NCI-H1930 (cell line): ENCODE measurements at places on chromosomes 16 and 17.

DNA sequence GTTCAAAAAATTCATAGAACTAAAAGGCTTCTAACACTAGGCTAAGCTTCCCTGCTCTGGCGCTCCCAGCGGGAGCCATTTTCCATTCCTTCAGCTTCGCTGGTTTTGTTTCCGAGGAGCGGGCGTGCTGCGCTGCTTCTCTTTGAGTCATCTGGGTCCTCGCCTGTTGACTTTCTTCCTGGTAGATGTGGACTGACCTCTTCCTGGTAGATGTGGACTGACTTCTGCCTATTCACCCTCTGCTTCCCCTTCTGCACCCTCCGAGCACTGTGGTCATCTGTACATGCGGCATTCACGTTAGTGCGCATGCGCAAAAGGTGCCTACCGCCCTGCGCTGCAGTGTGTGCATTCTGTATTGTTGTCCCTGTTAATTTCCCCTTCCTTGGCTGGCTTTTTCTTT, 40.8 kb upstream of the SEC14L1 start:
- no peak for DNase-seq

DNA sequence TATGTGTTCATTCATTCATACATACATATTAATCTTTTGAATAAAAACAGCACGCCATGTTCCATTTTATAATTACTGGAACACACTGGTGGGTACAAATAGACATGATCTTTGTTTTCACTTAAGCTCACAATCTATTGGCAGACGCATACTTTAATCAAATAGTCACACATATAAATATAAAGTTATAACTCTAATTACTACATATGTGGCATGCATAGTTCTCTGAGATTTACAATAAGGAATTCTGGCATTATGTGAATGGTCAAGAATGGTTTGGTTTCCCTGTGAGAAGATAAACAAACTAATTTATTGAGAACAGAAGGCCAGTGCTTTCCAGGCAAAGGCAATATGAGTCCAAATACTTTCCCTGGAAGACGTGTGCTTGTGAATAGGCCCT, 576.2 kb downstream of the CDH8 start:
- DNase-seq = no peak

- no peak for DNase-seq
Measured at GRCh38 chr16:53219795-53220454, 165.1 kb downstream of the CHD9 start.

GRCh38 chr17:72775237-72775636, 317.3 kb downstream of the SLC39A11 start:
- DNase-seq = no peak

DNA sequence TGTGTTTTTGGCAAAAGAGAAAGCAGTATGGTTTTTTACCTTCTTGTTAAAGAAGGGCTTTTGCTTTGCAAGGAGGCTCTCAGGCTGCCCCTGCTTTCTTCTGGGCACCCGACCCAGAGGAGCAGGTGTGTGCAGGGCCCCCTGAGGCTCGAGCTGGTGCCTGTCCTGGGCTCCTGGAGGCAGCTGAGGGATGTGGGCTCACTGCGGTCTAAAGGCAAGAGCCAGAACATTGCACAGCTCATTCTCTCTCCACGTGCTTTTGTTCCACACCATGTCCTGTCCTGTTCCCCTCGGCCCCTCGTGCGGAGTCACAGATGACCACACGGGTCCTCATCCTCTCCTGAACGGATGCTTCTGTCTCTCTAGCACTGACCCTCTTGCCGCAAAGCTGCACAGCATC, 36.7 kb upstream of the CAPN15 start:
- DNase-seq = no peak

- no peak for DNase-seq
Measured at GRCh38 chr17:18950346-18950745, 1.6 kb upstream of the SLC5A10 start.
